ENCODE measurements at places on chromosomes 5 and 9.

DNA sequence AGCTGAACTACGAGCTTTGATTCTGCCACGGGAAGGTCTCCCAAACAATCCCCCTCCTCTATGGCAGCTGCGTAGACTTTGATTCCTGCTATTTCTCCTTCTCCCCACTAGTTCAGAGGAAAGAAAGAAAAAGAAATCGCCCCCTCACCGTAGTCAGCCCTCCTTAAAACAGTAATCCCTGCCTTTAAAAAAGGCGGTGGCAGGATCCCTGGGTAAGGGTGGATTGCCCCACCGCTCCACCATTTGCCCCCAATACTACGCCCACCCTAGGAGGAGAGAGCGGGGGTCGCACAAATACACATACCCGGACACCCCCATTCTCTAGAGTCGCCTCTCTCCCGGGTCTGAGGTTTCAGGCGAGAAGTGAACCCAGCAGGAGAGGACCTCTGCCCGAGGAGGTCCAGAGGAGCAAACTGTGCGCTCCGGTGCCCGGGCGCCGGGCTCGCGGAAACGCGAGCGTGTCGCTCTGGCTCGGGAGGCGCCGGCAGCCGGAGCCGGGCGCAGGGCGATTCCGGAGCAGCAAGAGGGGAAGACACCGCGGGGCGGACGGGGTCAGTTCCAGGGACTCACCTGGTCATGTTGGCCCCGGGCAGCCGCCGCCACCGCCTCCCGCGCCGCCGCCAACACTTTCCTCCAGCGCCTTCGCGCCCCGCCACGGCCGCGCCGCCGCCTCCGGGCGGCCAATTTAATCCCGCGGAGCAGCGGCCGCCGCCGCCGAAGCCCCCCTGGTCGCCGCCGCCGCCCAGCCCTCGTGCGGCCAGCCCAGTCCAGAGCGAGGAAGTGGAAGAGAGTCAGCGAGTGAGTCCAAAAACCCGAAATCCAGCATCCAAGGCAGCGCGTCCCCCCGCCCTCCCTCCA is 1057.7 kb upstream of the DMAC1 start:
- DNase-seq, result no peak

DNA sequence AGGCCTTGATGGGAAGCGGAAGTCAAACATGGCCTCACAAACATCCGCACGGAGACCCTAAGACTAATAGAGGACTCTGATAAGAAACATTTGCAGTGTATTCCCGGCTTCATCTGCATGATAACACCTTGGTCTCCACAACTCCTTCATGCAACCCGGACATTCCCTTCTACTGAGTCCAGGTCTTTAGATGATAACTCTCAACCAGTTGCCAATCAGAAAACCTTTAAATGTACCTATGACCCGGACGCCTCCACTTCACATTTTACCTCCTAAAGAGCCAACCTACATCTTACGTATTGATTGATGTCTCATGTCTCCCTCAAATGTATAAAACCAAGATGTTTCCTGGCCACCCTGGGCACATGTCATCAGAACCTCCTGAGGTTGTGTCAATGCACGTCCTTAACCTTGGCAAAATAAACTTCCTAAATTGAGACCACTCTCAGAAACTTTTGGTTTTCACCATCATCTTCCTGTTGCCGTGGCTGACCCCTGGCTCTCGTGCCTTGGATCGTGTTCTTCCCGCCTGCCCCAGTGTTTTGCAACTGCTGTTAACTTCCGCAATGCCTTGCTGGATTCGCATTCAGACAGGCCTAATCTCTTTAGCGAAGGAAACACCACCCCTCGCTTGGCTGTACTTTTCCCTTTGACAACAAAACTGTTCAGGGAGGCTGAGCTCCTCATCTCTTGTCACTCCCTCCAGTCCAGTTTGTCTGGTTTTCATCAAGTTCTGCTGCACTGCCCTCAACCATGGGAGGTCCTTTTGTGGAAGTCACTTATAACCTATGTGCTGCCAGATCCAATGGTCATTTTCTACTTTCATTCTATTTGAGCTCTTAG is 1.1 kb upstream of the DAP start:
- no peak for DNase-seq

DNA sequence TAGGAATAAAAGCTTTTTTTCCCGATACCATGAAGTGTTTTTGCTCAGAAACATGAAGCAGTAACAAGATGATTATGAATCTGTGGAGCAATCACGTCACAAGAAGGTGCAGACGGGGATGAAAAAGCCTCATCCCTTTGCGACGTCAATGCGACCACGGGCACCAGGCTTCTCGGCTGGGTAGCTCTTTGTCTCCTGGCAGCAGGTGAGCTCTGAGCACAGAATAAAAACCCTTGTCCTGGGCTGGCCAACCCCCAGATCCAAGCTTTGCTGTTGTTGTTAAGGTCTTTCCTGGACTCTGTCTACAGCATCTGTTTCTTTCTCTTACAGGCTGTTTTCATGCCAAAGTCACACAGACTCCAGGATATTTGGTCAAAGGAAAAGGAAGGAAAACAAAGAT is 113.8 kb downstream of the ANKRD18B start:
- no peak for DNase-seq

DNA sequence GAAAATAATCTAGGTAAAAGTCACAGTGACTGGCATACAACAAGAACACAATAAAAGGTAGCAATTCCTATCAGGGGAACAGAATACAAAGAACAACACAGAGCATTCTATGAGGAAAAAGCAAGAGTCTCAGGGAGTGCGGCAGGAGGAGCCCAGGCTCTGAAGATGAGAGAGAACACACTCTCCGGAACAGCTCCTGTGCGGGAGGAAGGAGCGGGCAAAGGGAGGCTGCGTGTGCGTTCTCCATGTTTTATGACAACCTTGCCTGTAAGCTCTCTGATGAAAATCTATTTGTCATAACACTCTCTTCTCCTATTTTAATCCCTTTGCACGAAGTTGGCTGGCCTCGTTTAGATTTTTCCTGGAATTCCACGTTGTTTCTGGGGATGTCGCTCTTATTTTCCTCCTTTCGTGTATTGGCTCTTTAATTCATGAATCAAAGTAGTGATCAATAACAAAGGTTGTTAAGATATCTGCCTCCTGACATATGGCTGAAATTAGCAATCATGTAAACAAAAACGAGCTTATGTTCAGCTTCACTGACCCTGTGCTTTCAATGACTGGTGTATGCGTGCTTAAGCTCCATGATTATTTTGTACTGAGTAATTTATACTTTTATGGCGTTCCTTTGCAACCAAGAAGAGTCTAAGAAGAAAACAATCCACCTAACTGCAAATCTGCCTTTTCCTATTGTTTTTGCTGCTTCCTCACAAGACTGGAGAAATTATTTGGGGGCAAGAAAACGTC is 109.5 kb downstream of the MYO10 start:
- DNase-seq, result no peak

GRCh38 chr9:121811140-121811539 is 159.7 kb downstream of the DAB2IP start:
- no peak for DNase-seq

- DNase-seq, result no peak
Measured at GRCh38 chr9:134551176-134551575, 90.4 kb upstream of the COL5A1 start.

DNA sequence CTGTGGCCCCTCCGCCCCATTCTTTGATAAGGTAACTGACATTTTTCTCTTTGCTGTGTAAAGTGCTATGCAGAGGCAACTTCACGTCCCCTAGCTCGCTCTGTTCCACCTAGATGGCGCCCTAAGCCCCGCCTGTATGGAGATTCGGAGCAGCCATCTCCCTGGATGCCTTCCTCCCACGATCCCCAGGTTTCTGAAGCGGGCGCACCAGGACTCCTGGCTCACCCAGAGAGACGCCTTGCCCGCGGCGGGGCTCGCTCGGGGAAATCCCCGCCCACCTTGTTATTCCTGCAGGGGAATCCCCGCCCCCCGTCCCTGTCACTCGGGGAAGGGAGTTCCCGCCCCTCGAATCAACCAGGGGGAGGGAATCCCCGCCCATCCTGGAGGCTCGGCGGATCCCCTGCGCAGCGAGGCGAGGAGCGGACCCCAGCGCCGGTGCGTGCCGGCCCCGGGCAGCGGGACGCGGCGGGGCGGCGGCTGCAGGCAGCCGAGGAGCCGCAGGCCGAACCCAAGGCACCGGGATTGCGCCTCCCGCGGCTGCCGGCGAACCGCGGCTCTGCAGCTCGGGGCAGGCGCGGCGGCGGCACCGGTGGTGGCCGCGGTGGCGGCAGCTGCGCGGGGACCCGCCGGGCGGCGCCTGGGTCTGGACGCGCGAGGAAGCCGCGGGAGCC is at the start of gene PDZD2:
Gene PDZD2 (plus strand): TSS at position 384 of the 671 bp plus-strand sequence.
- peak; percentile 3 for DNase-seq

GRCh38 chr9:29873579-29873978 is 2300.3 kb upstream of the C9orf72 start:
- DNase-seq, result no peak

GRCh38 chr9:112502175-112502946 is 15.7 kb downstream of the KIAA1958 start:
- no peak for DNase-seq

- DNase-seq, result no peak
Measured at GRCh38 chr9:134592018-134592818, 49.4 kb upstream of the COL5A1 start.

DNA sequence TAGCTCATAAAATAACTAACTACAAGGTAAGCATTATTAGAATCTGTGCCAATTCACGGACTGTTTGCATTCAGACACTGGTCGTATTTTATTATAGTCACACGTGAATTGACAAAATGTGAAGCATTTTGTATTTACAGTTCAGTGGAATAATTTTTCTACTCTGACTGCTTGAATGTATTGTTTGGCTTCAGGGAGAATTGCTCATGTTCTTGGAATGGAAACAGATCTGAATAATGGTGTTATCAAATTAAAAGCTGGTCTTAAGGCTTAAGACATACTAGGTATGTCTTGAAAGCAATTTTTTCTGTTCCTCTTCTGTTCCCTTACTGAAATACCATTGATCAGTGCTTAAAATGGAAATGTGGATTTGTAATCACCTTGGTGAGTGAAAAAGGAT is 543.7 kb upstream of the TLE4 start:
- DNase-seq, result no peak

DNA sequence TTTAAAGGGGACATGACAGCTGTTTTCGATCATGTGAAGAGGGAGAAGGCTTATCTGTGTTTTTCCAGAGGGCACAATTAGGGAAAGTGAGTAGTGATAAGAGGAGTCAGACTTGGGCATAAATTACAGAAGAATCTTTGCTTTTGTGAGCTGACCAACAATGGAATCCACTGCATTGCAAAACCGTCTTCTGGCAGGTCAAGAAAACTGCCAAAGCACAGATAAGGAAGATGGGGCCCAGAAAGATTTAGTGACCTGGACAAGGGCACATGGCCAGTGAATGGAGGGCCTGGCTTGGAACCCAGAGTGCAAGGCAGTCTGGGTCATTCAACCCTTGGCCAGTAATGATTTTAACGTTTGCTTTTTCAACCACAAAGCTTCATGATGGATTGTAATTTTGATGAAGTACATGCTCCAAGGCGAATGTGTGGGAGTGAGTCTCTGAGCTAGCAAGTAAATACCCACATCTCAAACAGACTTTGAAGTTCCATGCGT is 153.2 kb upstream of the MAST4 start:
- DNase-seq, result no peak

GRCh38 chr5:142769251-142769792 is 855 bp upstream of the ARHGAP26 start:
- no peak for DNase-seq

GRCh38 chr9:36728651-36729520 is 156.2 kb downstream of the MELK start:
- peak; percentile 87 for DNase-seq

DNA sequence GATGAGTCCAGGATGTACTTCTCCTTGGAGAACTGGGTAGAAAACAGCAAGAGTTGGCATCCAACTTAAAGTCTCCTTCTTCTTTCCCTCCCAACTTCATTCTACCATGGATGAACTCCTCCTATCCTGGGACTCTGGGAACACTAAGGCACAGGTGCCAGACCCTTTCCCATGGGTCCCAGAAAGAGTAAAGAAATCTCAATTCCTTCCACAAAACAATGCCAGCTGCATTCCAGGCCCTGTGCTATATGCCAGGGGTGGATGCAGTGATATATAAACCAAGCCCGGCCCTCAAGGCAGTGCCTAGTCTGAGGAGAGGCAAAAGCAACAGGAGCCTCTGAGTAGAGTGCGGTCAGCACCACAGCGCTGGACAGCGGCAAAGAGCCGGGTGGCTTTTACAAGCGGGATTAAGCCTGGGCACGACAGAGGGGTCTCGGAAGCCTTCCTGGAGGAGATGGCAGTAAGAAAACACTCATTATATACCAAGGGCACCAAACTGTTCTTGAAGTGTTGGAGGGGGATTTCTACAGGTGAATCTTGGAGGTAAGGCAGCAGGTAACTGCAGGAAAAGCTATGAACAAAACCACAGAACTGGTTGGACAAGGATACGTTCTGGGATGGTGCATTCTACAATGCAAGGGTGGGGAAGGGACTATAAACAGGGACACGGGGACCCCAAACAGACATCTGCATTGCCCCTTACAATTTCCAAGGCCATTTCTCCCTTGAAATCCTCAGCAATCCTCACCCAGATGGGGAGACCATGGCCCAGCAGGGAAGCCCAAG is 16.4 kb upstream of the TOR2A start:
- no peak for DNase-seq

- no peak for DNase-seq
Measured at GRCh38 chr5:159785656-159786055, 130.6 kb upstream of the ADRA1B start.

DNA sequence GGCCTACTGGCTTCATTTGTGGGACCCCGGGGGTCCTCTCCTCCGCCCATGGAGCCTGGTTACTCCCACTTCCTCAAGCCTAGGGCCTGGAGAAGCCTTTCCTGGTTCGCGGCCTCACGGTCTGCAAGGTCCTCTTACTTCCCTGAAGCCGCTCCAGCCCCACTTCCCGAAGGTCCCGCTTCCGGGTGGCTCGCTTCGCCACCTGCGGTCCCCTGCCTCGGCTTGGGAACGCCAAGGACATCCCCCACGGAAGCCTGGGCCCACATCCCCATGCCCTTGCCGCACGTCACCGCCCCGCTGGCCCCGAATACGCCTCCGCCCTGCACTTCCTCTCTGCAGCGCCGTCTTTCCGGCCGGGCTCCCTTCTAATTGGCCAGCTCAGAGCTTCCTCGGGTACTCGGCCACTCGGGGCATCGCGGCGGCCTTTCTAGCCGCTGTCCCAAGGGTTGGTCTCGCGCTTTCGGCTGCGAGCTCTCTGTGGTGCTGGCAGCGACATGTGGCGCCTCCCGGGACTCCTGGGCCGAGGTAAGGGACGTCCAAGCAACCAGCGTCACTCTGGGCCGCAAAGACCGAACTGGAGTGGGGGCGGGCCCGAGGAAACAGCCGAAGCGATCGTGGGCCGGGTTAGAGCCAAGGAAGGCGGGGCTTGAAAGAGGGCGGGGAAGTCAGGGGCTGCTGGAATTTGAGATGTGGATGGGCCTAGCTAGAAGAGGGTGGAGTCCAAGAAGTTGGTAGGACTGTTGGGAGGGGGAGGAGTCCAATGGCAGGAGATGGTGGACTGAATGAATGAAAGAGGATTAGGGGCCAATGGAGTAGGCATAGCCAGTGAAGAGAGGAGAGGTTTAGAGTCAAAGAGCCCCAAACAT is at the start of gene DELE1:
Gene DELE1 (plus strand): TSS at position 424 of the 866 bp plus-strand sequence. CDS start 71 bp downstream, at position 495.
- DNase-seq, result peak; percentile 88

DNA sequence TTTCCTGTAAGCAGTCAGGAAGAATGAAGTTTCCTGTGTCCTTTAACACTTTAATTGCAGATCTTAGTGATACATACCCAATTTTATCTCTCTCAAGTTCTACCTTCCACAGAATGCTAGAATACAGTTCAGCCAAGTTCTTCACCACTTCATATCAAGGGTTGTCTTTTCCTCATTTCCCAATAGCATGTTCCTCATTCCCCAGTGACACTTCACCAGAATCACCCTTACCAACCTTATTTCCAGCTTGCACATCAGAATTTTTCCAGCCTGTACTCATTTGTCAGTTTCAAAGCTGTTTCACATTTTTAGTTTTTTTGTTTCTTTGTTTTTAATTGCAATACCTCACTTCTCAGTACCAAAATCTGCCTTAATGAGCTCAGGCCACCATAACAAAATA is 126.1 kb downstream of the ESM1 start:
- no peak for DNase-seq

Measured in COLO829 (cell line).